NCI-H1694 treated with DMSO at 0.1 percent for 48 hours (cell line): ENCODE measurements at places on chromosomes 2 and 18.

DNA sequence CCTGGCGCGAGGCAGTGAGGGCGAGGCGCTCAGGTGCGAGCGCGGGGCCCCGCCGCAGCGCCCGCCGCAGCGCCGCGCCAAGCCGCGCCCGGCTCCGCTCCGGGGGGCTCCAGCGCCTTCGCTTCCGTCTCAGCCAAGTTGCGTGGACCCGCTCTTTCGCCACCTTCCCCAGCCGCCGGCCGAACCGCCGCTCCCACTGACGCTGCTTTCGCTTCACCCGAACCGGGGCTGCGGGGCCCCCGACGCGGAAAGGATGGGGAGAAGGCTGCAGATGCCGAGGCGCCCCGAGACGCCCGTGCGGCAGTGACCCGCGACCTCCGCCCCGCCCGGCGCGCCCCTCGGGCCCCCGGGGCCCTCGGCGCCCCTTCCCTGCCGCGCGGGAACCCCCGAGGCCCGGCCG lies 328 bp upstream of the INHBB start:
- DNase-seq = no peak

GRCh38 chr2:231687133-231687852 lies 21.0 kb upstream of the PTMA start:
- DNase-seq = peak; percentile 75

- DNase-seq = no peak
Observed at GRCh38 chr2:32464431-32464830, 107.6 kb downstream of the BIRC6 start.

GRCh38 chr18:9661564-9661963 lies 46.5 kb upstream of the RAB31 start:
- DNase-seq = no peak

DNA sequence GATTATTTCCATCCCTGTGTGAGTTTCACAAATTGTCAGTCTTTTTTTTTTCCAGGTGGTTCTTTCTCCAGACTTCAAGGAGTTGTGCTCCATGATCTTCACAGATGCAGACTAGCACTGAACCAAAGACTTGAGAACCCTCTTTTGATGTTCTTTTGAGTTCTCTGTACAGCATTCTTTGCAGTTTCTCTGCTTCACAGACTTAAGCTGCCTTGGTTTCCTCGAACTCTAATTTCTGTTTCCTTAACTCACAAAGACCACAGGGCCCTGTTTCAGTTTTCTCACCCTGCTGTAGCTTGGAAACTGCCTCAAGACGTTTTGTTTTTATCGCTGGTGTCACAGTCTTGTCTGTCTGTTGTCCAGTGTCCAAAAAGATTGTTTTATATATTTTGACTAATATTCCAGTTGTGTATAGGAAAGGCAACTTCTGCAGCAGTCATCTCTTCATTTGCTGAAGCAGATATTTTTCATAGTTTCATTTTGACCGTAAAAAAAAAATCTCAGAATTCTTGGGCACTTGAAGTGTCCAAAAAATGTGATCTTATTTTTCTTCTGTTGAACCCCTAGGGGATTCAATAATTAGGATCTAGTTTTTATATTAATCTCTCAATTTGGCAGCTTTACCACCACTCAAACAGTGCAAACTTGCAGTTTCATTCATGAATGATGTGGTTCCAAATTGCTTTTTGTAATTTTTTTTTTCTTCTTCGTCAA lies 97.0 kb upstream of the MC4R start:
- no peak for DNase-seq

- DNase-seq = no peak
Observed at GRCh38 chr18:74396171-74397169, 60.6 kb downstream of the DIPK1C start.

GRCh38 chr2:3034856-3035255 lies 342.8 kb downstream of the EIPR1 start:
- no peak for DNase-seq
